Lung (tissue), 17 donors: ENCODE measurements at places on chromosomes 3 and 15. TPM values are rescaled to one million over a fixed set of nuclear protein-coding genes. Genes with fewer than 3 reads are reported as not detected.

Gene FANCD2OS
- total RNA-seq = not detected

Gene CX3CR1
- total RNA-seq = 4.7 TPM

DNA sequence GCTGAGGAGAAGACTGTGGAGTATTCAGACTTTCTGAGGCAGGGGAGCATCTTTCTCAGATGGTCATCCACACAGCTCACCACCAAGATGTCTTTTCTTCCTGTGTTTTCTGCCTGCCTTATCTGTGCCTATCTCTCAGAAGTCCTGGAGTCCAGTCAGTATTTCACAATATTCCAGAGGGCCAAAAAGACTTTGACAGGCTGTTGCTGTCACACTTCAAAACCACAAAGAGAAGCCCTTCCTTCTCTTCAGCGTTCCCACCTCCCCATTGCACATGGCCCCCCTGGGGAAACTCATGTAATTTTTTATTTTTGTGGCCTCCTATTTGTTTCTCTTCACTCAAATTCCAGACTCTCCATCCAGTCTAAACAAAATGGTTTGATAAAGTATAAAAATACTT, 585.2 kb downstream of the EPHA3 start:
- no peak for DNase-seq

DNA sequence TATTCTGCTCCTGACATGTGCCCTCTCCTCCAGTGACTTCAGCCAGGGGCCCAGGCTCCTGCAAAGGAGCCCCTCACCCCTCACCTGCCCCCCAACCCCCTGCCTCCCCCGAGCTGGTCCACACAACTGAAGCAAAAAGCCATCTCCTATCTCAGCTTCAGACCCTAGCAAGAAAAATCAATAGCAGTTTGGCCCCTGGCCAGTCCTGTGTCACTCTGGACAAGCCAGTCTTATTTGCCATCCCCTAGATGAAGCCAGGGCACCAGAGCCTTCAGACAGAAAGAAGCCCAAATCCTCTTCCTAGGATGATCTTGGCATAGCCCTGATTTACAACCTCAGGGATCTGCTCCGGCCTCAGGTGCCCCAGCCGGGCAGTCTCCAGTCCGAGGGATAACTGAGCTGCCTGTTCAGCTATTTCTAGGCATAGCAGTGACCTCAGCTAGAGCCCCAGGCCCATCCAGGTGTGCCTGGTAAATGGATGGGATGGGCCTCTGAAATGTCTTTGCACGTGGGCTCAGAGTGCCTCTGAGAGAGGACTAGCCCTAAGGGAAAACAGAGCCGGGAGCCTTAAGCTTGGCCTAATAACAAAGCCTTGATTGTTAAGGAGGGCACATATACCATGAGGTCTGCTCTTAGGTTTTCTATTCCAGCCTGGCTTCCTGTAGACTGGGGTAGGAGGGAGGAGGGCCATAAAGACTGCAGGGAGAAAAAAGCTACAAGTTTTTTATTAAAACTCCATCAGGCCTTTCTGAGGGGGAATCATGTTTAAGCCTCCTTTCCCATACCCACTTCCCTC, 242.0 kb downstream of the SHQ1 start:
- DNase-seq = no peak

GRCh38 chr3:16668776-16669545, 63.7 kb upstream of the DAZL start:
- no peak for DNase-seq

Gene SV2B
- total RNA-seq = 1.6 TPM

Gene AMT
- 9.5 TPM for total RNA-seq

DNA sequence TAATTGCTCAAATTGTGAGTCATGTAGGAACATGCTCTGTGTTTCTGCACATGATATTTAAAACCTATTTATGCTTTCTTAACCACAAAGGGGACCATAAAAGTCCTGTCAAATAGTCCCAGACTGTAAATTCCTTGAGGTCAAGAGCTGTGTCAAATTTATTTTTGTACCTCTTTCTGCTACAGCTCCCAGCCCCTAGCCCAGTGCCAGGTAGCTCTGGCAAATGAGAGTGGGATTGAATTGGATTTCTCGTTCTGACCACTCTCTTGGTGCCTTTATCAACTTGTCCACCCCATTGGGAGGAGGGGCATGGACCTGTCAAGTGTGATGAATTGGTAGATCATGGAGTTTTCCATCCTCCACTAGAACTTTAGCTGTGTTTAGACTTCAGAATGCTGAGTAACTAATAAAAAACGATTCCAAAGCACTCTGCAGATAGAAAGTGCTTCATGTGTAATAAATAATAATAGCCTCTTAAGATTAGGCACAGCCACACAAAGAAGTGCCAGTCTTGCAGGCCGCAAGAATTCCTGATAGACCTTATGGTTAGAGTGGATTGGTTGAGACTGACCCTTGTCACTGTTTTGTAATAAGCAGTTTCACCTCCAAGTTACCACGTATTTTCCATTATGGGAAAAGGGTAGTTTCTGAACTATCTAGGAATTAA, 120.4 kb downstream of the LPP start:
- no peak for DNase-seq

Gene SOX14
- total RNA-seq = not detected

DNA sequence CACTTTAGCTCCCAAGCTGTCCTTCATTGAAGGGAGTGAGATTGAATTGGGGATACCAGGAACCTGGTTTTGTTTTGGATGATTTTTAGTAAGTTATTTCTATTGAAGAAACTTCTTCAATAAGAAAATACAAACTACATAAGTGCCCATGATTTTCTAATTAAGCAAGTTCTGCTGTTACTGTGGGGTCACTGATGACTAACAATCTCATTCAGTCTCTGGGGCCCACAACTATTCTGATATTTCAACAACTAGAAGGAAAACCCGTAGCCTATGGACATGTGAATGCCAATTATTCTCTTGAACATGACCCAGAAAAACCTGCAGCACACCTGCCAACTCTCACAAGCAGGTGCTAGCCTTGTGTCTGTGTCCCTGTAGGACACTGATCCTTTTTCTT, 184.6 kb downstream of the DCLK3 start:
- DNase-seq = no peak

DNA sequence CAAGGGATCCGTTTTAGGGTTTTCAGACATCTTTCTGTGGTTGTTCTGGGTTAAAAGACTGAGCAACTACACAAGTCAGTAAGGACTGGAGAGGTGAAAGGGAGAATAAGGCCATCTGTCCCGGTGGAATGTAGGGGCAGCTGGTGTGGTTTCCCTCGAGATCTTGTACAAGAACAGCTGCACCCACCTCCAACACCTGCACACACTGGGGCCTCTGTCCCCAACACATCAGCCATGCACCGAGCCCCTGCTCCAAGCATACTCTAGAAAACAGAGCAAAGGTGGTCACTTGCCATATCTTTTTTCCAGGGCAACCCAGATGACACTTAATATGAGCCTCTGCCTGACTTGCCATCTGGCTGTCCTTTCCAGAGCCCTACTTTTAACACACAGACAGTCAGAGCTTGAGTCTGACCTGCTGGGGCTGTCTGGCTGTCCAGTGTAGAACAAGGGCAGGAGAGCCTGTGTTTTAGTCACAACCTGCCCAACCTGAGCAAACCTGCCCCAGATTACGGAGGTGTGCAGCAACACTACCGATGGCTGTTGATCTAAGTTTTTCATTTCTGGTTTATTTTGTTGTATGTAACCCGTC, 12.2 kb downstream of the MAN2A2 start:
- no peak for DNase-seq

Gene PYGO1
- 7.9 TPM for total RNA-seq

DNA sequence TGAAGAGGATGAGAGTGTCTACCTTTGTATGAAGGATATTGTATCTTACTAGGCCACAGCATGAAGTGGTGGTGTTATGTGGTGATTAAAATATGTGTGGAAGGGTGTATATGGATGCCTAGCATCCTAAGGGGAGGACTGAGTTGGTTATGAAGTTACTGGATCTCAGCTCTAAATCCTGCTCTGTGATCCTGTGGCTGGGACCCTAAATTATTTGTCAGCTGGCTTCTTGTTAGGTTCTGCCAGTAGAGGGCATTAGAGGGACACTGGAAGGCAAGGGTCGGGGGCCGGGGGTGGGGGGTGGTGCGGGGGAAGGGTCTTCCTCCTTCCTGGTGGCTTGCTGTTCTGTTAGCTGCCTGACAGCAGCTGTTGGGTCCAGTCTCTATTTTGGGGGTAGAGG, 34.9 kb downstream of the MORF4L1 start:
- no peak for DNase-seq

Gene ZNF35
- total RNA-seq = 8.1 TPM

Gene STX19
- total RNA-seq = 1.6 TPM

- no peak for DNase-seq
These were observed 45.5 kb downstream of the KBTBD12 start for GRCh38 chr3:127960421-127960965.

Gene USP50
- 0.34 TPM for total RNA-seq

DNA sequence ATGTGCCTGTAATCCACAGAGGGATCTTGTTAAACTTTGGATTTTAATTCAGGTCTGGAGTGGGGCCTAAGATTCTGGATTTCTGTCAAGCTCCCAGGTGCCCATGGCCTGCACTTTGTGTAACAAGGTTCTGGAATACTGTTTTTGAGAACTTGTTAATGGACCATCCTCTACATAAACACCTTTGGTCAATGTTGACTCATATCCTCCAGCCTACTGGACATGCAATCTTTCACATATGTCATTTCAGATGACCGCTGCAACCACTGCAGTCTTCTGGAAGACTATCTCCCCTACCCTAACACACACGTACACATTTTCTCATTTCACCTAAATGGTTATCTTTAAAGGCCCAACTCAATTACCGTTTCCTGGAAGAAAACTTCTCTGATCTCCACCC, 302.1 kb upstream of the TPRG1 start:
- DNase-seq = no peak

Gene PSTPIP1
- 27.8 TPM for total RNA-seq

DNA sequence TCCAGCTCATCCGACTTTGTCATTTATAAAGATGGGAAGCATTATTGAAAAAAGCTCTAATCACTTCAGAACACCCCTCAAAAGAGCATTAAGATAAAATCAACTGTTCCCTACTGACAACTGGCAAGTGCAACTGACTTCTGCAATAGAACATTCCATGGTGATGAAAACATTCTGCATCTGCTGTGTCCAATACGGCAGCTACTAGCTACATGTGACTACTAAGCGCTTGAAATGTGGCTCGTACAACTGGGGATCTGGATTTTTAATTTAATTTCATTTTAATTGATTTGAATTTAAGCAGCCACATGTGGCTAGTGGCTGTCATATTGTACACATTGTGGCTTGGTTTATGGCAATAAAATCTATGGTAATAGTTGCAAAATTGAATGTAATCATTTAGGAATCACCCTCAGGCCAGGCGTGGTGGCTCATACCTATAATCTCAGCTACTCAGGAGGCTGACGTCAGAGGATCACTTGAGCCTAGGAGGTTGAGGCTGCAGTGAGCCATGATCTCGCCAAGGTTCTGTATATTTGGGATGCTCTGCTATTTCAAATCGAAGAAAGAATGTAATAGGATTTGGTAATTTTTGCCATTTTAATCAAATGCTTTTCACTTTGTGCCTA, 390.3 kb downstream of the GABRB3 start:
- DNase-seq = no peak

GRCh38 chr3:23938688-23939087, 6.4 kb upstream of the NR1D2 start:
- DNase-seq = no peak

- DNase-seq = no peak
These were observed 152.9 kb upstream of the LPP start for GRCh38 chr3:188001093-188001492.

Gene CYP1A2
- 0.17 TPM for total RNA-seq

Gene FETUB
- total RNA-seq = not detected

GRCh38 chr3:77412021-77412438, 372.1 kb downstream of the ROBO2 start:
- DNase-seq = no peak

GRCh38 chr3:129604767-129605166, 1.7 kb downstream of the PLXND1 start:
- no peak for DNase-seq

DNA sequence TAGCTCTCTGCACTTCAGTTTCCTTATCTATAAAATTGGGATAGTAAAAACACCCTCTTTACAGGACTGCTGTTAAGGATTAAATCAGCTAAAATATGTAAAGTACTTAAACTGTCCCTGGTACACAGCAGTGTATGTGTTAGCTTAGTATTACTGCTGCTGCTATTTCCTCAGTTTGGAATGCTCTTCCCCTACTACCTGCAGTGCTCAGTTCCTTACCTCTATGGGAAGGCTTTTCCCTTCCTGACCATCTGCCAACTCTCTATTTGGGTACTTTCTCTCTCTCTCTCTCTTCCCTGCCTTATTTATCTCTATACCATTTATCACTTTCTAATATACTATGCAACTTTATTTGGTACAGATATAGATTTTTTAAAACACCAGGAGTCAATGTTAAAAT, 26.5 kb downstream of the KPNA4 start:
- DNase-seq = no peak

DNA sequence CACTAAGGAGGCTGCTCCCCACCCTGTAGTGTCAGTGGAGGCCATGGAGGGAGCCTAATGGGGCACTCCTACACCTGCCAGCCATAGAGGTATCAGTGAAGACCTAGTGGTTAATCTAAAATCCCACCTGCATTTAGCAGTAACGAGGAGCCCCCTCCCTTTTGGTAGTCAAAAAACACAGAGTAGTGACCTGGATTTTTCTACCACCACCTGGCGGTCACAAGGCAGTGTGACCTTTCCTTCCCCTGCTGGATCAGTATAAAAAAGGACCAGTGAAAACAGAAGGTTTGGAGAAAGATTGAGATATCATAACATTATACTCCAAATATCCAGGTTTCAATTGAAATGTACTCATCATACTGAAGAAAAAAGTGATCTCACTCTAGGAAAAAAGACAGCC, 241.2 kb downstream of the PYDC2 start:
- no peak for DNase-seq

Gene TMEM158
- total RNA-seq = 3.4 TPM

Gene GPR149
- not detected for total RNA-seq

Gene RTP3
- total RNA-seq = not detected

- no peak for DNase-seq
These were observed 189.5 kb upstream of the WNT5A start for GRCh38 chr3:55676643-55677042.

DNA sequence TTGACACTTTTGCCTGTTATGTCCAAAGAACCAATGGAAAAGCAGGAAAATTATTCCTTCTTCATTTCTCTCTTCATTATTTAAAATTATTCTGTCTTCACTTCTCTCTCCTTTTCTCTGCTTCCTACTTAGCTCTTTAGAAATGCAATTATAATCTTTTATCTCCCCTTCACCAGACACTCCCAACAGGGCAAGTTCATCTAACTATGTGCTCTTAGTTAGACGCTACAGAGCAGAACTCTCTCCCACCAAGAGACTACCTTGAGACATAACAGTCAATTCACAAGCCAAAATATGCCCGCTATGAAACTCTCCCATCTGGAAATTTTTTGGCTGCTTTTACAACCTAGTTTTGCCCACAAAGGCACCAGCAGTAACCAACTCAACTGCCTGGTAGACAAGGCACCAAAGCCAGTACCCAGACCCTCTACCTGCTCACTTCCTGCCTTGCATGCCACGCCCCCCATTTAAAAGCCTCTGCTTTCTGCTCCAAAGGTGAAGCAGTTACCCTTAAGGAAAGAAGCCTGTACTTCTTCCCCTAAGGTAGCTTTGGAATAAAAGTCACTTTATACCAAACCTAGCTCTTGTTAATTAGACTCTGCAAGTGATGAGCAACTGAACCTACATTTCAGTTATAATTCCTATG, 28.1 kb downstream of the CCRL2 start:
- no peak for DNase-seq

Gene ATP10A
- total RNA-seq = 4.5 TPM

- no peak for DNase-seq
These were observed 133.7 kb upstream of the POU1F1 start for GRCh38 chr3:87410110-87410509.
